Stimulated activated naive B cell treated with anti-CD40 and anti-IgM and Interleukin-4, amounts not matched to agents 10 μg/mL and 1 μg/mL and 100 μg/mL, for 72 hours (primary cell): ENCODE measurements at places on chromosomes 6 and 20.
A peak's percentile ranks its signal among the peaks of the same experiment; 100 is the strongest.

- no peak for DNase-seq
Observed at GRCh38 chr6:36249536-36249935, 20.3 kb upstream of the PNPLA1 start.

DNA sequence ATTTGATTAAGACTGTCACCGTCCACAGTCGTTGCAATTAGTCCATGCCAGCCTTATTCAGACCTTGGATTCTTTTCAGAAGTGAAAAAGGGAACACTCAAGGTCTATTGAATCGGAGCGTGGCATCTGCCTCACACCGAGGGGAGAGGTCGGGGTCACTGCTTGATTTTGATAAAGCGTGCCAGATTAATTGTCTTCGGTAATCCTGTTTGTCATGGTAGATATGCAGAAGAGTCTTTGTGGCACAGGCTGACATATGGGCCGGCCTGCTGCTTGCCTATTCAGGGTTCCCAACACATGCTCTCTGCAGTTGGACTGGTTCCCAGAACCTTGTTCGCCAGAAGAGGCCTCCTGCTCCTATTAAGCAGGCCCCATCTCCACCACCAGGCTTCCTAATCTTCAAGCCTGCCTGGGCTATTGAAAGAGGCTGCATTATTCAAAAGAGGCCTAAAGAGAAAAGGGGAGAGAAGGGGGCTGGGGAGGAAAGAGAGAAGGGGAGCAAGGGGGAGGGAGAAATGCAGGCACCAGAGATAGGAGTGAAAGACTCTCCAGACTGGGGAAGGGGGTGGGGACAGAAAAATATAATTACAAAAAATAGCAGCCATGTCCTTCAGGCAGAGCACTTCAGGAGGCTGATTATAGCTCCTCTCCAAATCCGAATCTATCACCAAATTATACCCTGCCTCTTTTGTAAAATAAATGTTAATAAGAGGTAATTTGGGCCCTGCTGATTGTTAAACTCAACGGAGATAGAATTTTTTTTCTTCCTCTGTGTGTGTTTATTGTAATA is 611.3 kb downstream of the HDGFL1 start:
- DNase-seq = no peak

- no peak for DNase-seq
Observed at GRCh38 chr6:75850026-75850833, 101.2 kb downstream of the MYO6 start.

DNA sequence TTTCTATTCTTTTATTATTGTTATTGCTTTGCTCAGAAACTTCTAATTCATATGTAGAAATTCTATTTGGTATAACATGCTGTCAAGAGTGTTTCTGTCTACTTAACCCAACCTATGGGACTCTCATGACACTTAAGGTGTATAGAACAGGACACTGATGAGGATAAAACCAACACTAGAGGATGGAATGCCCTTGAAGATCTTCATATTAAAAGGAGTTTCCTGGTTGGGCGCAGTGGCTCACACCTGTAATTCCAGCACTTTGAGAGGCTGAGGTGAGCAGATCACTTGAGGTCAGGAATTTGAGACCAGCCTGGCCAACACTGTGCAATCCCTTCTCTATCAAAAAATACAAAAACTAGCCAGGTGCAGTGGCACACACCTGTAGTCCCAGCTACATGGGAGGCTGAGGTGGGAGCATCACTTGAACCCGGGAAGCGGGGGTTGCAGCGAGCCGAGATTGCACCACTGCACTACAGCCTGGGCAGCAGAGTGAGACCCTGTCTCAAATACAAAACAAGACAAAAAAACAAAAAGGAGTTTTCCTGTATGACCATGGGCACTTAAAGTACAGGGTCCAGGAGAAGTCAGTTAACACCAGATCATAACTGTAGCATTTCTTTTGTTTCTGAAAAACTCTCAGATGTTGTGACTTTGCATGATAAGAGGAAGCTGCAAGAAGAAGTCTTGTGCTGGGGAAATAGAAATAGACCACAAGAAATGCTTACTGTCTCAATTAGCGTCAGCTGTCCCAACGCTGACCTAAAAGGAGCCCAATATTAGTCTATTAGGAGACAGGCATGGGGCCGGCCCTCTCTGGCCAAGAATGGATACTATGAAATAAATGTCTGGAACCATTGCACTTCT is 38.9 kb upstream of the CD2AP start:
- peak; percentile 56 for DNase-seq

- no peak for DNase-seq
Observed at GRCh38 chr6:93337772-93338394, 81.5 kb downstream of the EPHA7 start.

- no peak for DNase-seq
Observed at GRCh38 chr20:779771-780170, 11.5 kb upstream of the SLC52A3 start.

GRCh38 chr6:144177726-144178125 is 27.4 kb downstream of the STX11 start:
- no peak for DNase-seq

GRCh38 chr6:163151212-163151611 is 263.3 kb upstream of the QKI start:
- DNase-seq = no peak

GRCh38 chr6:36347621-36348020 is 10.9 kb upstream of the BNIP5 start:
- no peak for DNase-seq

DNA sequence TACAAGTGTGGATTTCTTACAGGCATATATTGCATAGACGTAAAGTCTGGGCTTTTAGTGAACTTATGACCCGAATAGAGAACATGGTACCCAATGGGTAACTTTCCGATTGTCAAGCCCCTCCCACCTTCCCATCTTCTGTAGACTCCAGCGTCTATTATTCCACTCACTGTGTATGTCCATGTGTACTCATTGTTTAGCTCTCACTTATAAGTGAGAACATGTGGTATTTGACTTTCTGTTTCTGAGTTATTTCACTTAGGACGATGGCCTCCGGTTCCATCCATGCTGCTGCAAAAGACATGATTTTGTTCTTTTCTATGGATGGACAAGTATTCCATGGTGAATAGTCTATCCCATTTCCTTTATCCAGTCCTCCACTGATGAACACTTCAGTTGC is 306.4 kb downstream of the CD83 start:
- no peak for DNase-seq

DNA sequence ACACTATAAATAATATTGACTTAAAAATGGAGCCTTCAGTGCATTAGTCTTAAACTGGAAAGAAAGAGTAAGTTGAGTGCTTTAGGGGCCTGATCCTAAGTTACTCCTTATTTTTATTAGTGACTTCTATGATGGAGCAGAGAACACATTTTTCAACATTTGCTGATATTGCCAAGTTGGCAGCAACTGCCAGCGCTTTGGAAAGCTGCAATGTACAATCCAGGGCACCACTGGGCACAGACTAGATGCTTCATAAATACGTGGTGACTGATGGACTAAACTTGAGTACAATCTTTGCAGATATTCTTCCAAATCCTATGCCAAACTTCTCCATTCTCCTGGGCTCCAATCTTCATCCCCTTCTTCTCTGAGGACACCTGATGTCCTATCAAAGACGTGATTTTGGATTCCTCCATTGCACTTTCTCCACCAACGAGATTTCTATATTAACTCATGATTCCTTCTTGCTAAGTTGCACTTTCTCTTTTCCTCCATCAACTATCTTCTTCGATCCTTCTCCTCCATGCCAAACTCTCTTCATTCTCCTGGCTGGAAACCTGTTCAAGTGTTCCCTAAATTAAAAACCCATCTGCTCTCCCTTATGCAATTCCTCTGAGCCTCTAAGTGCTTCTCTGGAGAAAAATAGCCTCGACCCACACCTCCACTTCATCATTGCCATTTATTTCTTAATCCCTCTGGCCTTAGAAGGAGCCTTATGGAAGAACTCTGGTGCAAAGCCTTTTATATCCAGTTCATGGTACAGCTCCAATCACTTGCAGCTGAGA is 28.5 kb upstream of the PAK5 start:
- DNase-seq = no peak

GRCh38 chr6:109521080-109521479 is 38.1 kb upstream of the ZBTB24 start:
- no peak for DNase-seq

- DNase-seq = no peak
Observed at GRCh38 chr20:63471717-63471980, 806 bp downstream of the KCNQ2 start.

- DNase-seq = peak; percentile 38
Observed at GRCh38 chr6:170279977-170280688, 10.7 kb downstream of the DLL1 start.

DNA sequence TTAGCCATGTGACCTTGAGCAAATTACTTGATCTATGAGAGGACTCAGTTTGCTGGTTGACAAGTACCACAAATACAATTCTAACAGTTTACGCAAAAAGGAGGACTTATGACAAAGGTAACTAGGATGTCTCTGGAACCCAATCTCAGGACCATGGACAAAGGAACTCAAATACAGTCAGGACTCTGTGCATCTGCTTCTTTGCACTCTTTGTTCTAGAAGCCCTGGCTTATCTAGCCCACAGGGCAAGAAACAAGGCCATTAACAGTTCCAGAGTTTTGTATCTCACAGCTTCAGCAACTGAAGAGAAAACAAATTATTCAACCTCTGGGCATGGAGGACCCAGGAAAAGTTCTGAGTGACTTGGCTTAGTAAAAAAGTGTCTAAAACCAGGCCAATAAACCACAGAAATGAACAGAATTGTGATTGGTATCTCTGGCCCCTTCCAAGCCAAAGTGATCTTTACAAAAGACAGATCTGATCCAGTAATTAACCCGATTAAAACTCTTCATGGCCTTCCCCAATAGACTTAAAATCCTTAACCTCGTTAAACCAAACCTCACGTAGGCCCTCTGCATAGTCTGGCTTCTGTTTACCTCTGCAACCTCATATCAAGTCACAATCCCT is 5.9 kb downstream of the WASF1 start:
- no peak for DNase-seq

DNA sequence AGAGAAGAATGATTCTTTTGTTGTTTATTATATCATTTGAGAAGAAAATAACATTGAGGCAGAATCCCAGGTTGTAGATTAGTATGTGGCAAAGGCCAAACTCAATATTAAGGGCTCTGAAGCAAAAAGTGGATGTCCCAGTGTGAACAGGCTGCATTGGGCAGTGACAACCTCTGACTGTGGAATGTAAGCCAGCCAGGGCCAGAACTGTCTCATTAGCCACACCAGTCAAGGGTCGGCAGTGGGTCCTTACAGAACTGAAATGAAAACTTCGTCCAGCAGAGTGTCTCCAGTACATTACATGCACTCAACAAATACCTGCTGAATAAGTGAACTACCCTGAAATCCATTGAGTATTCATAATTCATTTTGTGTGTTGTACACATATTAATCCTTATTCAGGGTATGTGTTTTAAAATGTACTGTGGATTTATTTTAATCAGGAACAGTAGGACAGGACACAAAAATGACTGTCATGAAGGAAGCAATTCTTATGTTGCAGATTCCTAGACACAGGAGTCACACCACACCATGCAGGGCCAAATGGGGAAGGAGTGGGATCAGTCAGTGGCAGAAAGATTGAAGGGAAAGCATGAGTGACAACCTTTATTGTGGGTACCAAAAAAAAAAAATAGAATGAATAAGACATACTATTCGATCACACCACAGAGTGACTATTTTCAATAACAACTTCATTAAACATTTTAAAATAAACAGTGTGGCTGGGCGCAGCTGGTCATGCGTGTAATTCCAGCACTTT is 64.9 kb upstream of the UTRN start:
- DNase-seq = no peak

- DNase-seq = peak; percentile 23
Observed at GRCh38 chr6:52161689-52162438, 24.3 kb upstream of the IL17A start.

DNA sequence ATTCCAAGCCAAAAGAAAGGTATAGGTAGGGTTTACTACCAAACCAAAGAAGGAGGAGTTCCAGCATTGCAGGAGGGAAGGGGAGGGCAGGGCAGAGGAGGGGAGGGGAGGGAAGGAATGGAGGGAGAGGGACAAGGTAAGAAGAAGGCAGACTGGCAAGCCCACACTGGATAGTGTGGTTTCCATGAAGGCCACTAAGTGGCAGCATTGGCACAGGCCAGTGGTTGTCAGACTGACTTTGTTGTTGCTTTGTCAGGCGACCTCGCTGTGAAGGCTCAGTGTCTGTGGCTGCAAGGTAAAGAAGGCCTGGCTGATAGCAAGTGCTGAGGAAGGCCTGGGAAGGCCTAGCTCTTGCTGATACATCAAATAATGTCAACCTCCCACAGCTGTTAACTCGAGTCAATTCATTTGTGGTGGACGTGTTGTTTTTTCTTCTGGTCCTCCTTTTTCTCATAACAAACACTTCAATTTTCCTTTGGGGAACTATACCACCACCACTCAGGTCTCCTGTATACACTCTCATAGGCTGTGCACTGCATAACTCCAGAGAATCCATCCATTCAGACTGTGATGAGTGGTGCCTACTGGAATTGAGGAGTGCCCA is 7.7 kb upstream of the ZNF334 start:
- peak; percentile 47 for DNase-seq

DNA sequence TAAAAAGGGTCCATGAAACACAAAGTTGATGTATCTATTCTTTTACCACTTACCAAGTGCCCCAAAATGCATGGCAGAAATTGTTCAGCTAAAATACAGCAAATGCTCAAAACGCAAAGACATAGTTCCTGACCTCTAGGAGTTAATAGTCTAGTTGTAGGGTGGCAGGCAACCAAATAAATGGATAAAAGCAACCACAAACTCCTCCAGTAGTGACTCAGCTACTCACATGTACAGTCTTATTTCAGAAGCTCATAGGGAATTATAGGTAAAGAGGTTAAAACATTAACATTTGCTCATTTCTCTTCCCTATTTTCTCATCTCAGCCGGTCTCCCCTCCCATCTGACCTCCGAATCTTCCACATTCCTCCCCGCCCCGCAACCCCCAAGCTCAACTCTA is 143.9 kb upstream of the INSM1 start:
- no peak for DNase-seq

DNA sequence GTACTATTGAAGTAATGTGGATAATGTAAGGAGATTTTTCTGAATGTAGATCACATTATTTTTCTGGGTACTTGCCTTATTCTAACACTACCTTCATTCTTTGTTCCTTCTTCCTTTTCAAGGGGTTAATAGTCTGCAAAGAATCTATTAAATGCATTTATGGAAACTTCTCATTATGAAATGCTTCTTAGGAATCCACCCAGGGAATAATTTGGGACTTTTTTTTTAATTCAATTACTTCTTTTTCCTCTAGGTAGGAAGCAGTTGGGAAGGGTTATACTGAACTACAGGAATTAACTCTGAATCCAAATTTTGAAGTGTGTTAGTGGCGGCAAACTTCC is 173.1 kb downstream of the FOXA2 start:
- DNase-seq = no peak

- DNase-seq = peak; percentile 94
Observed at GRCh38 chr6:42025066-42025844, 25.1 kb upstream of the TAF8 start.

GRCh38 chr20:10469599-10469998 is 34.5 kb downstream of the SLX4IP start:
- no peak for DNase-seq

DNA sequence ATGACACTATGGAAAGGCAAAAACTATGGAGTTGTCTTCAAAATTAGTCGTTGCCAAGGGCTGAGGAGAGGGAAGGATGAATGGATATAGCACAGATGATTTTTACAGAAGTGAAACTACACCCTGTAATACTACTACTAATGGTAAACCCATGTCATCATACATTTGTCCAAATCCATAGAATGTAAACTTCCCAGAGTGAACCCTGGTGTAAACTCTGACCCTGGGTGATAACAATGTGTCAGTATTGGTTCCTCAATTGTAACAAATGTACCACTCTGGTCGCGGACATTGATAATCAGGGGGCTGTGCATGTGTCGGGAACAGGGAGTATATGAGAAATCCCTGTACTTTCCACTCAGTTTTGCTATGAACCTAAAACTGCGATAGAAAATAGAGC is 72.2 kb downstream of the CNBD2 start:
- no peak for DNase-seq

GRCh38 chr20:41182296-41183212 is 45.2 kb downstream of the PLCG1 start:
- no peak for DNase-seq
